ENCODE measurements at places on chromosomes 1 and 21.

GRCh38 chr21:41664881-41665765, 101.7 kb downstream of the RIPK4 start:
- no peak for DNase-seq

GRCh38 chr1:2989976-2990375, 31.3 kb upstream of the ACTRT2 start:
- no peak for DNase-seq

GRCh38 chr1:244084763-244085162, 33.7 kb downstream of the ZBTB18 start:
- no peak for DNase-seq

GRCh38 chr1:223203034-223203408, 60.0 kb upstream of the TLR5 start:
- no peak for DNase-seq

DNA sequence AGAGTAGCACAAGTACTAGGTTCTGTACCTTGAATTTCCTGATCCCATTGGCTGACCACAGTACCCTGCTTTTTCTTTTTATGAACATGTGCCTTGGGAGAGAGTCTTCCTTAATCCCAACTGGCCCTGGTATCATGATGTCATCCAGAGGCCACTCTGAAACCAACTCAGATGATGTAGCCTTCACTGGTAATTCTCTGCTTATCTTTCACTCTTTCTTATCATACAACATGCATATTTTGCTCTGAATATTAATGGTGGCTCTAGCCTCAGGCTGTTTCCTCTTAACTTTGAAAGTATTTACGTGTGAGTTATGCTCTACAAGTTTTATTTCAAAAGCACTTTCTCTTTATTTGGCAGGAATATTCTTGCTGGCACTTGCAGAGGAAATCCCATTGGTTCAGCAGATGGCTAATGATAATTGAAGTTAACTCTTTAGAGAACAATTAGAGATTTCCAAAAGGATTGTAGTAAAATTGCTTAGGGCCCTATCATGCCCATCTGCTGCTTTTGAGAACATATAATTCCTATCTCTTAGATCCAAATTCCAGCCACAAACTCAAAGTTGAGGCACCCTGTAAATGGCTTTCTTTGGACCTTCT, 86.1 kb downstream of the PTGER3 start:
- no peak for DNase-seq

DNA sequence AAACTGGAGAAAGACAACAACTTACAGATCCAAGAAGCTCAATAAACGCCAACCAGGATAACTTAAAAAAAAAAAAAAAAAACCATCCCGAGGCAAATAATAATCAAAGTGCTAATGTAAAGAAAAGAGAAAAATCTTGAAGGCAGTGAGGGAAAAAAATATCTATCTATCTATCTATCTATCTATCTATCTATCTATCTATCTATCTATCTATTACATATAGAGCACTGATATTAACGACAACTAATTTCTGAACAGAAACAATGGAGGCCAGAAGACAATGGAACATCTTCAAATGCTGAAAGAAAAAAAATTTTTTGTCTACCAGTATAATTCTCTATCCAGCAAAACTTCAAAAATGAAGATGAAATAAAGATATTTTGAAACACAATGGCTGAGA, 18.0 kb downstream of the PACC1 start:
- no peak for DNase-seq

GRCh38 chr1:211611818-211612217, 32.9 kb upstream of the SLC30A1 start:
- no peak for DNase-seq

- no peak for DNase-seq
Measured at GRCh38 chr1:62093261-62093660, 101.4 kb upstream of the L1TD1 start.

- DNase-seq = no peak
Measured at GRCh38 chr1:29931477-29932175, 695.3 kb downstream of the PTPRU start.

GRCh38 chr1:112599477-112599876, 19.5 kb downstream of the ST7L start:
- no peak for DNase-seq

DNA sequence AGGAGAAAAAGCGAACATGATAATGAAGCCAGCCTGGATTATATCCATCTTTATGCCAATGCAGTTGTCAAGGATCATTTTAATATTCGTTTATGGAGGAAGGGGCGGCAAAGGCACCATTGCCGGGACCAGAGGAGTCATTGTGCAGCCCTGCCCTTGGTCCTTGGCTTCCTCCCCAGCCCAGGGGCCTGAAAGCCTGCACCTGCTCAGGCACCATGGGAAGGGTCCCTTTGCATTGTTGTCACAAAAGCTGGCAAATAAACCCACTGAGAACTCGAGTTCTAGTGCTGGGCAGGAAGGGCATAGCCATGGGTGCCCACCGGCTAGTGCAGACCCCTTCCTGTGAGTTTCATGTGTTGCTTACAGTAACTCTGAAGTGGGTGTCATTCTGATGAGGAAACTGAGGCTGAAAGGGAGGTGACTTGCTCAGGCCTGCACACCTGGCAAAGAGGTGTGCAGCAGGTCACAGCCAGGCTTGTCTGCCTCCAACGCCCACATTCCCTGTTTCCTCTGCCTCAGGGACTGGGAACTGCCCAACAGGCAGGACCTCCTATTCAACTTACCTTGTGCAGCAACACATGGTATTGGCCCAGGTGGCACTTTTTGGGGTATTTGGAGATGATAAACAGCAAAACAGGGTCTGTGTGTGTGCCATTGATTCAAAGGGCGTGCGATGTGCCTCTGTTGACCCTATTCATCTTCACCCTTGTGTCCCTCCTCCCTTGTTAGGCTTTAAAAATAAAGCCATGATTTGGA, 84.6 kb downstream of the MAN1C1 start:
- DNase-seq = no peak

DNA sequence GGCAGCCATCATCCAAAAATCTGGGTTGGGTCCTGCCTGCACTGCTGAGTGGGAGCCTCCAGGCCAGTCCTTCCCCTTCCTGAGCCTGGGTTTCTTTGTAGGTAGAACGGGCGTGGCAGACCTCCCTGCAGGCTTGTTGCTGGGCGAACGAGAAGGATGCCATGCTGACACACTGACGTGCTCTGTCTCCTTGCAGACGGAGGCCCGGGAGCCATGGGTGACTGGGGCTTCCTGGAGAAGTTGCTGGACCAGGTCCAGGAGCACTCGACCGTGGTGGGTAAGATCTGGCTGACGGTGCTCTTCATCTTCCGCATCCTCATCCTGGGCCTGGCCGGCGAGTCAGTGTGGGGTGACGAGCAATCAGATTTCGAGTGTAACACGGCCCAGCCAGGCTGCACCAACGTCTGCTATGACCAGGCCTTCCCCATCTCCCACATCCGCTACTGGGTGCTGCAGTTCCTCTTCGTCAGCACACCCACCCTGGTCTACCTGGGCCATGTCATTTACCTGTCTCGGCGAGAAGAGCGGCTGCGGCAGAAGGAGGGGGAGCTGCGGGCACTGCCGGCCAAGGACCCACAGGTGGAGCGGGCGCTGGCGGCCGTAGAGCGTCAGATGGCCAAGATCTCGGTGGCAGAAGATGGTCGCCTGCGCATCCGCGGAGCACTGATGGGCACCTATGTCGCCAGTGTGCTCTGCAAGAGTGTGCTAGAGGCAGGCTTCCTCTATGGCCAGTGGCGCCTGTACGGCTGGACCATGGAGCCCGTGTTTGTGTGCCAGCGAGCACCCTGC, 1.4 kb downstream of the GJA4 start:
- no peak for DNase-seq

GRCh38 chr1:153368495-153368894, 6.9 kb downstream of the S100A12 start:
- no peak for DNase-seq

DNA sequence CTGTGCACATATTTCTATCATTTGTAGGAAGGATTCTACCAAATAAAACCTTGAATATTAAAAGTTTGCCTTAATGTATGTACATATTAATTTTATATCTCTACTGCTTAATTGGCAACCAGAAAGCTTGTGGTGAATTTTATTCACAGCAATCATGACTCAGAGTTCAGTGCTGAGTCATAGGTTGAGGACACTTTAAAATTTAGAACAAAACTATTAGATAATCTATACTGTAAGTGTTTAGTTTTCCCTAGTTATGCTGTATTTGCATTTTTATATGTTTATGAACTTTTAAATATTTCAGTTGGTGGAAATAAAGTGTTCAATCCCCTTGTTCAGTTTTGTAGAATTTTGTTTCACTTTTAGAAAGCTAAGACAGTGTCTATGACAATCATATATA, 841.5 kb downstream of the KCNT2 start:
- no peak for DNase-seq

DNA sequence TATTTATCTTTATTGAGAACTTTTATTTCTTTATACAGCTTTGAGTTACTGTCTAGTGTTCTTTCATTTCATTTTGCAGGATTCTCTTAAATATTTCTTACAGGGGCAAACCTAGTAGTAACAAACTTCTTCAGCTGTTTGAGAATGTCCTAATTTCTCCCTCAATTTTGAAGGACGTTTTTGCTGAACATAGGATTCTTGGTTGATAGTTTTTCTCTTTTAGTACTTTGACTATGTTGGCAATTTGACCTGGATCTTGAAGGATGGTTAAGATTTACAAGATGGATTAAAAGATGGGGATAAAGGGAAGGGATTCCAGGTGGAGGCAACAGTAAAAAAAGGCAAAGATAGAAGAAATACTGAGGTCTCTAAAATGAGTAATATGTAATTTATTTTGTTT, 38.9 kb downstream of the XPR1 start:
- no peak for DNase-seq

GRCh38 chr1:24235921-24236788, 49.1 kb upstream of the IFNLR1 start:
- no peak for DNase-seq

GRCh38 chr1:27606708-27607238, 2.8 kb upstream of the AHDC1 start:
- no peak for DNase-seq

DNA sequence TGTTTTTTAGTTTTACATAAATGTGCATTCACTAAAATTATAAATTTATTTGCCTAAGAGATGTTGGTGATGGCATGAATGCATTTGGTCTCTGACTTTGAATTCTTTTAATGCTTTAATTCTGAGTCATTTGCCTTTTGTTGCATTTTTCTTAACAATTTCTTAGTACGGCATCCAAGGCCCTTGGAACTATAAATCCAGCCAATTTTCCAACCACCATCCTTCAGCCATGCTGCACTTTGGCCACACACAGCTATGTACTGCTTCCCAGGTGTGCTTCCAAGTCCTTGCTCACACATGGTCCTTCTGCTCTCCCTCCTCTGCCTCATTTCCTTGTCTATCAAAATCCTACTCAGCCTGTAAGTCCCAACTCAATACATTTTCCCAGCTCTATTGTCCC, 161.0 kb downstream of the DHRS3 start:
- DNase-seq = no peak

DNA sequence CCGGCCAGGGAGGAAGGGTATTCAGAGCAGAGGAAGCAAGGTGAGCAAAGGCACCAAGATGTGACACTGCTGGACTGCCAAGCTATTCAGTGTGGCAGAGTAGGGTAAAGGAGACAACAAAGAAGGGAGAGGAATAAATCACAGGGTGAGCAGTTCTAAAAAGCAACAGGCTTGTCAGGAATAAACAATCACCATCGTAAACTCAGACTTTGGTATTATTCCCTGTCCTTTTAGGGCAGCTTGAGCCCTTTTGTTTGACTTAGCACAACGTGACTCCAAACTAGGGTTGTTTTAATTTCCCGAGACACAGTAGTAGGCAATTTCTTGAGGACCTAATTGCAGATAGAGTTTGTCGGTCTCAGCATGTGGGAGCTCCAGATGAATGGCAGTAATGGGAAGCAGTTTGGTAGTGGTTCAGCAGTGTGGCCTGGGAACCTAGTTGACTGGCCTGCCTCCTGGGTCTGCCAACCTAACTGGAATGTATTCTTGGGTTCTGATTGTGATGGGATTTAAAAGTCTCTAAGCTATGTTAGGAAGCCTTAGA, 4.3 kb downstream of the CR1L start:
- no peak for DNase-seq

- DNase-seq = no peak
Measured at GRCh38 chr1:55646181-55646580, 431.0 kb upstream of the USP24 start.

DNA sequence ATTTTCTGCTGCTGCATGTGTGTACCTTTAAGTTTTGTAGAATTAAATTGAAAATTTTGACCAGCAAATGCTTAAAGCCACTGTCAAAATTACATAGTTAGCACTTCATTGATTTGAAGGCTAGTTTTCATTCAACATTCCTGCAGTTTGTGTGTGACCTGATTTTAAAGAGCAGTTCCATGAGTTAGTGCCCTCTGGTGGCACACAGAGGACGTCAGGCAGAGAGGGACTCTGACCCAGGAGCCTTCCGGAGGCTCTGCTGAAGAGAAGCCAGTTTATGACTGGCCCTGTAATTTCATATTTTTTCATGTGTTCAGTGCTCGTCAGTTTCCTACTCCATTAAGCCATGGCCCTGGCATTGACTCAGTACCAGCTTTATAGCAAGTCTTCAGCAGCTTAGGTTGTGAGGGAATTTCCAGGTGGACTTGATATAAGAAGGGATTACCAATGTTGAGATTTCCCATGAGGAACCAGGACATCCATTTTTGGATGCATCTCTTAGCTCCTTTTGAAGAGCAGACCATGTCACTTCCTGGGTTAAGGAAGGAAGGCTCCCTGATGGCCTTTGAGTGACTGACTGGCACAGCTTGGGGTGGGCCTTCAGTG, 104.7 kb downstream of the CAMTA1 start:
- DNase-seq = peak; percentile 23

DNA sequence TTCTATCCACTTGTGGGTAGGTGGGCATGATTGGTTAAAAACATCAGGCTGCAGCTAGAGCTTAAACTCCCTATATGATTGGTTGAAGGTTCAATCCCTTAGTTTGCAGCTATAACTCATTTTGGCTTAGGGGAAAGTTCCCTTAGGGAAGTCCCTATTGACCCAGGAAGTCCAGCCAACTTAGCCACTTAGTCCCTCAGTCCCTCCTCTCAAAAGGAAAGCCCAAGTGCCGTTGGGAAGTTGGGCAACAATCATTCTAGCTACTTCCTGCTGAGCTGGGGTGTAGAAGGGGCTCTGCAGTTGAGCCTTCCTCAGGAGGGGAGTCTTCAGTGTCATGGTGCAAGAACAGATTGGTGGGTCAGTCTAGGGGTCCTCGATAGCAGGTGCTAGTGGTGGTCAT, 12.2 kb downstream of the MSTO1 start:
- DNase-seq = no peak

- DNase-seq = no peak
Measured at GRCh38 chr1:231207437-231207836, 33.6 kb upstream of the GNPAT start.

DNA sequence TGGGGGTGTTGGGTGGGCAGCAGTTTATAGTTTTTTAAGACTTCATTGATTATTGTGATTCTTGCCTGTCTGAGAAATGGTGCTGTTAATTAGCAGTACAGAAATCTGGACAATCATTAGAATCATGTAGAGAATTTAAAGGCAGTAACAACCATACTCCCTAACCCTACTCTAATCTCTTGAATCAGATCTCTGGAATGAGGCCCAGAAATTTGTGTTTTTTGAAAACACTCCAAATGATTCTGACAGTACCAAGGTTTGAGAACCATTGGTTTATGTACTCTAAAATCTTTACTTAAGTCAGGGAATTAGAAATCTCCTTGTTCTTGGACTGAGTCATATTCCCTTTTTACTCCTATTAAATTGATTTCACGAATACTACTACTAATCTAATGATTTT, 24.0 kb downstream of the FNBP1L start:
- DNase-seq = no peak

Data from CD4-positive, alpha-beta memory T cell (primary cell).